ENCODE measurements at places on chromosomes 6 and 20.

- no peak for DNase-seq
These were observed 293.1 kb downstream of the CDH4 start for GRCh38 chr20:61544910-61545889.

DNA sequence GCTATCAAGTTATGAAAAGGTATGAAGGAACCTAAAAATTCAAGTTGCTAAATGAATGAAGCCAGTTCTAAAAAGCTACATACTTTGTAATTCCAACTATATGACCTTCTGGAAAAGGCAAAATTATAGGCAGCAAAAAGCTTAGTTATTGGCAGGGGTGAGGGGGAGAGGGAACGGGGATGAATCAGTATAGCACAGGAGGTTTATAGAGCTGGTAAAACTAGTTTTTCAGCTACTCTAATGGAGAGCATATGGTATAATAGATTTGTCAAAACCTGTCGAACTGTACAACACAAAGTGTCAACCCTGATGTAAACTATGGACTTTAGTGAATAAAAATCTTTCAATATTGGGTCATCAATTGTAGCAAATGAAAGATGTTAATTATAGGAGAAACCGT is 18.7 kb downstream of the MANEA start:
- no peak for DNase-seq

DNA sequence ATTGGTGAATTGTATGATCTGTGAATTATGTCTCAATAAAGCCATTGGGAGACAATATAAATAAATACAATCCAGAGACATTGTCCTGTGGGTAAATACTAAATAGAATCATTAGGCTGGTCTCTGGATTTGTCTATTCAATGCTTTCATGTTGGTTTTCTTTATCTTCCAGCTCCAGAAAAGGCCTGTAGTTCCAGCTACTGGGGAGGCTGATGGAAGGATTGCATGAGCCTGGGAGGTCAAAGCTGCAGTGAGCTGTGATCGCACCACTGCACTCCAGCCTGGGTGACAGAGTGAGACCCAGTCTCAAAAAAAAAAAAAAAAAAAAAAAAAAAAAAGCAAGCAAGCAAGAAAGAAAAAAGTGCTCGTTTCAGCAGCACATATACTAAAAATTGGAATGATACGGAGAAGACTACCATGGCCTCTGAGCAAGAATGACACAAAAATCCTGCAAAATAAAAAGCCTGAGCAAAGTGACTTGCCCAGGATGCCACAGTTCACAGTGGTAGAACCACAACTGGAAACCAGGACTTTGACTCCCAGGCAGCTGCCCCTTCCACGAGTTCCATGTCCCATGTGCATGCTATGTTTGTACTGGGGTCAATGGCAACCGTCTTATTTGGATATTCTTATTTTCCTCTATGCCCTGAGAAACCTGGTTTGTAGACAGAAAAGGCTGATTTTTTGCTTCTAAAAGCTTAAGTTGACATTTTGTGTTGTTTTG is 33.6 kb upstream of the GMPR start:
- no peak for DNase-seq

- DNase-seq: peak; percentile 67
These were observed 68.8 kb downstream of the CDS2 start for GRCh38 chr20:5195655-5196054.

GRCh38 chr6:27684264-27685211 is 211.6 kb upstream of the ZNF184 start:
- peak; percentile 90 for DNase-seq

- DNase-seq: no peak
These were observed 3.5 kb downstream of the FKBP1C start for GRCh38 chr6:63214816-63215215.

DNA sequence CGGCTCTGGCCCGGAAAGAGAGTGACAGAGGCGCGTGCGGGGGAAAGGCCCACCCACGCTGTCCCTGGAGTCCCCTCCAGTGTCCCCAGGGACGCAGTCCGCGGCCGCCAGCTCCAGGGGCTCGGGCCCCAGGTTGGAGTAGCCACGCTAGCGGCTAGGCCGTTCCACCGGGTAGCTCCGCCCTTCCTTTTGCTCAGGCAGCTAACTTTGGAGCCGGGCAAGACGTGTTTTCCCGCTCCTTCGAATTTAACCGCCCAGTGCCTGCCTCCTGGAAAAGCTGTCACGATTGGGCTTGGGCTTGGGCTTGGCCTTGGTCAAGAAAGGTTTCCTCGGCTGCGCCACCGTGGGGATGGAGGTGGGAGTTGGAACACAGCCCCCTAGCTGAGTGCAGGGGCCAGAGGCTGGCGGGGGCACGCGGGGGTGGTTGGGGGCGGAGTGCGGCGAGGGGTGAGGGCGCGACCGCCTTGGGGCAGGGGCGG is 4.7 kb downstream of the LINC00237 start:
- no peak for DNase-seq

All from fibroblast of mammary gland (primary cell).